Esophagus squamous epithelium (tissue), 5 donors: ENCODE measurements at places on chromosomes 11 and 22.

DNA sequence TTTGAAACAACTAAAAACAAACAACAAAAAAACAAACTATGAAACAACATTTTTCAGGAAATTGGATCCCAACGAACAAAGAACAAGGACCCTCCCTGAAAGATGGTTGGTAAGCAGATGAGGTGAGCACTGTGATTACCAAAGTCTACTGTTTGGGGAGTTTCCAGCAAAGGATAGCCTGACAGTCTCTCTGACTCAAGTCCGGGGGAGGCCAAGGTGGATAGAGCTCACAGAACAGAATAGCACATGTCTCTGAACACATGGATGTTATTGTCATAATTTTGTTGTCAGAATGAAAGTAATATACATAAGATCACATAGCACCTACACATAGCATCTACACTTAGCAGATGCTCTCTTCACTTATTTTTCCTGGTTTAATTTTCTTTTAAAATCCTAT, 501.3 kb upstream of the TENM4 start:
- DNase-seq = no peak

DNA sequence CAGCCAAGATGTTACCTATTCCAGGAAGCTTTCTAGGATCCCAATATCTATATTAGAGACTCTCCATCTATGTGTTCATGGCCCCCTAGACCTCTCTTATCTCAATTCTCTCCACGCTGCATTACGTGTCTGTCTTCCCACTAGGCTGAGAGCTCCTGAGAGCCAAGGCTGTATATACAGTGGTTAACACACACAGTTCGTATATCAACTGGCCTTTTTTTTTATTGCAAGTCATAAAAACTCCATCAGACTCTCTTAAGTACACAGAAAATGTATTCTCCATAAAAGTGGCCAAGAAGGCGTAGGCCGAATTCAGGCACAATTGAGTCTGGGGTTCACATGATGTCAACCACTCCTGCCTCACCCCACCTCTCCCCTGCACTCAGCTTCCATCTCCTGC, 115.9 kb downstream of the TRIM29 start:
- DNase-seq = no peak

DNA sequence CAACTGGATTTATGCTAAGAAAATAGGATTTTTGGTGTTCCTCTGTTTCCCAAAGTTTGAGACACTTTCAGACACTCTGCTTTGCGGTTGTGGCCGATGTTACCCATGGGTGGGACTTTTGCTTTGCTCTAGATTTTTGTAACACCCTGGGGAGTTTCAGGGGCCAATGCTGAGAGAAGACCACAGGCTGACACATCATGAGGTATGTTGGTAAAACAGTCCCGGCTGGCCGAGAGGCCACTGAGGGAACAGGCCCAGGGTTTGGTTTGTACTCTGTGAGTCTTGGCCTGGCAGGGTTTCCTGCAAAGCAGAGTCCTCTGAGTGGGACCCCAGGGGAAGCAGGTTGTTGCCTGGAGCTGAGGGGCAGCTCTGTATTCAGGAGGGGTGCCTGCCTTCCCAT, 78.5 kb upstream of the PITPNB start:
- no peak for DNase-seq

DNA sequence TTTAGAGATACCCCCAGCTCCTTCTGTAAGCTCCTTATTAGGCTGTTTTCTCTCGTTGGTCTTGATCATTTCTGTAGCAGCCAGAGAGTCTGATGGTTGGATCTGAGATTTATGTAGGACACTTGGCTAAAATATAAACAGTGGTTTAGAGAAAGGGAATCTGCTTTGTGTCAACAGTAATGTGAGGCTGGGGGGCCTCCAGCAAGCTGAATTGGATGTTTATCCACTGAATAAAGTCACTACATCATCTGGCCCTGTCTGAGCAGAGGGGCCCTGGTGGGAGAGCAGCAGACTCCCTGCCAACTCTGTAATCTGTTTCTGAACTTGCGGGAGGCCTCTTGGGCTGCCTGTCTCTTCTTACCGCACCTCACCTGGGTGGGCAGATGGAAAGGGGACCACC, 328.5 kb upstream of the PLET1 start:
- no peak for DNase-seq

DNA sequence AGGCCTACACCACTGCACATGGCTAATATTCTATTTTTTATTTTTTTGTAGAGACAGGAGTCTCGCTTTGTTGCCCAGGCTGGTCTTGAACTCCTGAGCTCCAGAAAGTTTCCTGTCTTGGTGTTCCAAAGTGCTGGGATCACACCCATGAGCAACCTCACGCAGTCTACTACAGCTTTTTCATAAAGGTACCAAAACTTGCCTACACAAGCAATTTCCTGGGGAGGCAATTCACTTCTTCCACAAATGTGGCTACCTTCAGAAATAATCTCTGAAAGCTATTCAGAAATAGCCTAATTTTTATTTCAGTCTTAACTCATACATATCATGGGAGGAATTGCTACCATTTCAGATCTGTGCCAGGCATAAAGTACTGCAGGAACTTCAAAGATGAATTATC, 11.4 kb downstream of the SLC35F2 start:
- DNase-seq = no peak

- no peak for DNase-seq
These were observed 5.7 kb downstream of the LTBP3 start for GRCh38 chr11:65552388-65552951.

DNA sequence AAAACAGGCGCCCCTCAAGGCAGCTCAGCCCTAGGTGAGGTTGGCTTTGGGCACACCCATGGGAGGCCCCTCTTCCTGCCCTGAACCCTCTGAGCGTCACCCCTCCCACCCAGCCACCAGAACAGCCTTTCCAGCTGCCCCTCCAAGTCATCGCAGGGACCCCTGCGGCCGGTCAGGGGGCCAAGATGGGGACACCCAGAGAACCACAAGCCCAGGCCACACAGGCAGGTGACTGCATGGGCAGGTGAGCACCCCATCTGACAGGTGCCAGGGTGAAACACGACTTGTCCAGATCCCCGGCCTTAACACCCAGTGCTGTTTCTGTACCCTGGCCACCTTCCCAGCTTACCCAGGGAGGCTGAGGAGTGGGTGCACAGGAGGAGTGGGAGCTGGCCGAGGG, 24.6 kb upstream of the GRAMD4 start:
- DNase-seq = no peak

DNA sequence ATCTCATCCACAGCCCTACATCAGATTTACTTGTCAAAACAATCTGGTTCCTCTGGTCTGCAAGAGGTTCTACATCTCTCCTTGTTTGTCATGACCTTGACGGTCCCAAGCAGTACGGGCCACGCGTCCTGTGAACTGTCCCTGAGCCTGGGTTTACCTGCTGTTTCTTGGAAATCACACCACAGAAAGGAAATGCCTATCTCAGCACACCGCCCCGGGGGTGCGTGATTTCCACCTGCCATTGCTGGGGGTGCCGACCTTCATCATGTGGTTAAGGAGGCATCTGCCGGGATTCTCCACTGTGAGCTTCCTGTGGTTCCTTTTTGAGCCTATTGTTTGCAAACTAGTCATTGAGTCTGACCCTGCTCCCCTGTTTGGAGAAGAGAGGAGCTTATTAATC, 1363.4 kb downstream of the BRD1 start:
- no peak for DNase-seq

- no peak for DNase-seq
These were observed 1088.2 kb downstream of the BRD1 start for GRCh38 chr22:48739348-48740085.

GRCh38 chr11:17277024-17277584, 565 bp downstream of the NUCB2 start:
- no peak for DNase-seq

GRCh38 chr22:19174106-19175025, 4.2 kb downstream of the SLC25A1 start:
- DNase-seq = no peak

- no peak for DNase-seq
These were observed 557.3 kb upstream of the ANO5 start for GRCh38 chr11:21635394-21636145.

DNA sequence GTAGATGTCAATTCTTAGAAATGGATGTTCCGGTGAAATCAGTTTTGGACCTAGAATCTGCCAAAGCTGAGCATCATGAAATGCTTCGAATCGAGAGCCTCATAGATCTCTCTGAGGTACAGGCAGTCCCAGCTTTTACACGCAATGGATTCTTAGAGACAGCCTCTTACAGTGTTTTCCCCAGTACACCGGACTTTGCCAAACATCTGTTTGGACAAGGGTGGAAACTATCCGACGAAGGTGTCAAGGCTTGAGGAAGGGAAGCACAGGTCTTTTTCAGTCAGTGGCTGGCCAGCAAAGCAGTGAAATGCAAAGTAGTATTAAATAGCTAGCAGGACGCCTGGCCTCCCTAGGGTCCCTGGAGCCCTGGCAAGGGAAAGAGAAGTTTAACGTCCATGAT, 4.9 kb downstream of the GRK3 start:
- DNase-seq = no peak

DNA sequence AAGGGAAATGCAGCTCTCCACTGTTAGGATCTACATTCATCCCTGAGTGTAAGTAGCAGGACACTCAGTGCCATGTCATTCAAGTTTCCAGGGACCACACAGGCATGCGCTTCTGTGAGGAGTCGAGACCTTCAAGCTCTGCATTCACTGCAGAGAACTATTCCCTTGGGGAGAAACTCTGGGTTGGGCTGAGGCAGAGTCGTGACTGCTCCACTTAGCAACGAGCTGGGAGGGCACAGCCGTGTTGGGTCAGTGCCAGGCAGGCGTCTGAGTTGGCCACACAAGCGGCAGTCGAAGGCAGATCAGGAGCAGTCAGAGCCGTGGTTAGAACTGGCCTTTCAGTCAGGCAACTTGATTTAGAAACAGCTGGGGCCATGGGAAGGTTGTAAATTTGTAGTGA, 14.7 kb downstream of the MPEG1 start:
- DNase-seq = no peak

- no peak for DNase-seq
These were observed 97.2 kb downstream of the SERGEF start for GRCh38 chr11:17915500-17916143.

- no peak for DNase-seq
These were observed 1642.2 kb downstream of the LRRC4C start for GRCh38 chr11:39817241-39817640.

DNA sequence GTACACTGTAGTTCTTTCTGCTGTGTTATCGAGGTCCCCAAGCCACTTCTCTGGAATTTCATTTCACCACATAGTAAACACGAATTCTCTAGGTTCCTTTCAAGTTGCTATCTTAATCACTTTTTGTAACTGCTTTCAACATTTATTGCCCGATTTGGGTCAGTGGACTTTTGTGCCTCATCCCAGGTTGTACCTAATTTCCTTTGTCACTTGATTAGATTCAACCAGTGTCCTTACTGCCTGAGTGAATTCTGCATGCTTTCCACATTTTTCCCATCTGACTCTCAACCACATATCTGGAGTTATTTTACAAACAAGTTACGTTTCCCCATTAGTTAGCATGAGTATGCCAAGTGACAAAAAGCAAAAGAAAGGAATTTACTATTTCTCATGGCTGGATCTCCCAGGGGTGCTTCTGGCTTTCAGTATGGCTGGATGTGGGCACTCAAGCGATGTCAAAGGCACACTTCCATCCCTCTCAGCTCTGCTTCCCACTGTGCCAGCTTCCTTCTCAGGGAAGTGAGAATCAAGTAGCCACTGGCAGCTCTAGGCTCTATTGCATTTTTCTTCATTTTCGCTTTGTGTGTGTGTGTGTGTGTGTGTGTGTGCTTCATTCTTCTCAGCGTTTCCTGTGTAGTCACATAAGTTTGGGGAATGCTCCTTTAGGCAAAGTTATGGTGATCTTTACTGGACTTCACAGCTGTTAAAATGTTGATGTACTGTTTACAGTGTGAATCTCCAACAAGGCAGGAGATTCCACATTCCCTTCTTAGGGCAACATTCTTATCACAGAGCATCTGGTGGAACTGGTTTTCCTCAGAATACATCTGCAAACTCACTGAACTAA, 128.9 kb downstream of the DBX1 start:
- DNase-seq = no peak

- DNase-seq = no peak
These were observed 52.0 kb upstream of the PRSS23 start for GRCh38 chr11:86748296-86748695.

DNA sequence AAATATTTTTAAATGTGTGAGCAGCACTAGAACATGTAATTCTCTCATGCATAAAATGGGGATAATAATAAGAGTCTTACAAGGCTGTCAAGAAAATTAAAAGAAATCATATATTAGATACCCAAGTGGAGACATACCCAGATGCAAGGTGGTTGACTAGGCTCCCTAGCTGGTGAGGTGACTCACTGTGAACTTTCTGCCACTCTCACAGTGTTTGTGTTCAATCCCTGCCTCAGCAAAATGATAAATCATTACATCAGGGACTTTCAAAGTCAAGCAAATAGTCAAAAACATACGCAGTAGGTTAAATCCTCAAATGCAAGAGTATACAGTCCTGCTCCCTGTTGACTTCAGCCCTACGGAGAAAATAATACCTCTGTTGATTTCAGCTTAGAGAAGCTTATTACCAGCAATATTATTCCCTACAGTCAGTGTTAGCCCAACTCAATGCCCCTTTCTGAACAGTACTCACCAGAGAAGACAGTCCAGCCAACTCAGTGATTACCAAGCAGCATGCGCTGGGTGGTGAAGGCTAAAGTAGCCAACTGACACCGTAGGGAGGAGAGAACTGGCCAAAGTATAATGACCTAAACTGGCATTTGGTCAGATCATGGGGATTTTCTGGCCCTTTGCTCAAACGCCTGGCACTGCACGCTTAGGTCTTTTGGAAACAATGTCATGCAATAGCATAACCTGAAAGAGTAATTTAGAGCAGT, 73.1 kb upstream of the BARX2 start:
- no peak for DNase-seq

- DNase-seq = no peak
These were observed 1.0 kb upstream of the TOB2 start for GRCh38 chr22:41447435-41448188.

DNA sequence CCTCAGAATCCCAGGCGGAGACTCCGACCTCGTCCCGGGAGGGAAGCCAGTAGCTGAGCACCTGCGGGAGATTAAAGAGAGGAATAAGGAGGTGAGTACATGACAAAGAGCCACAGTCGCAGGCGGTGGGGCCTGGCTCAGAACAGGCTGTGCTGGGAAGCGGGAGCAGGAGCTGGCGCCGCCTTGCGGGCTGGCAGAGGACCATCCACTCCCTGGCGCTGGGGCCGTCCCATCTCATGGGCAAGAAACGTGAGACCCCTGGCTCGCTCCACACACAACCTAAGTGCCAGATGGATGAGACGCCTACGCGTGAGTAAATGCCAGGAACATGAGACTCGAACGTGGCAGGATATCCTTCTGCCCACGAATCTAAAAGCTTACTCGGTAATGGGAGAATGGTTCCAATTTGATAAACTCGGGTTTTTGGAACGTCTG, 6.3 kb downstream of the CEND1 start:
- no peak for DNase-seq

GRCh38 chr11:1496091-1496760, 9.6 kb upstream of the MOB2 start:
- no peak for DNase-seq

DNA sequence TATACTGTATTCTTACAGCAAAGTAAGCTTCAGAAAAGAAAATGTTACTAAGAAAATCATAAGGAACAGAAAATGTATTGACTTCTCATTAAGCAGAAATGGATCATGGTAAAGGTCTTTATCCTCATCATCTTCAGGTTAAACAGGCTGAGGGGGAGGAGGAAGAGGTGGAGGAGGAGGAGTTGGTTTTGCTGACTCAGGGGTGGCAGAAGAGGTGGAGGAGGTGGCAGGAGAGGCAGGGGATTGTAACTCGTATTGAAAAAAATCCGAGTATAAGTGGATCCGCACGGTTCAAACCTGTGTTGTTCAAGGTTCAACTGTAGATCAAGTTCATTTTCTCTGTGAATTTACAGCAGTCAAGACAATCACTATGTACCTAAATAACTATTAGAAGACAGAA, 13.0 kb downstream of the GLB1L3 start:
- DNase-seq = no peak

- no peak for DNase-seq
These were observed 5.3 kb downstream of the GRAP2 start for GRCh38 chr22:39906207-39906606.
